CD4-positive, alpha-beta T cell treated with Interleukin-2 at 100 ng/mL for 4 hours (primary cell): ENCODE measurements at places on chromosomes 1 and 21.

GRCh38 chr1:234368320-234369032, 4.8 kb upstream of the COA6 start:
- peak; percentile 34 for DNase-seq

GRCh38 chr1:197213193-197213592, 54.9 kb upstream of the CRB1 start:
- no peak for DNase-seq

DNA sequence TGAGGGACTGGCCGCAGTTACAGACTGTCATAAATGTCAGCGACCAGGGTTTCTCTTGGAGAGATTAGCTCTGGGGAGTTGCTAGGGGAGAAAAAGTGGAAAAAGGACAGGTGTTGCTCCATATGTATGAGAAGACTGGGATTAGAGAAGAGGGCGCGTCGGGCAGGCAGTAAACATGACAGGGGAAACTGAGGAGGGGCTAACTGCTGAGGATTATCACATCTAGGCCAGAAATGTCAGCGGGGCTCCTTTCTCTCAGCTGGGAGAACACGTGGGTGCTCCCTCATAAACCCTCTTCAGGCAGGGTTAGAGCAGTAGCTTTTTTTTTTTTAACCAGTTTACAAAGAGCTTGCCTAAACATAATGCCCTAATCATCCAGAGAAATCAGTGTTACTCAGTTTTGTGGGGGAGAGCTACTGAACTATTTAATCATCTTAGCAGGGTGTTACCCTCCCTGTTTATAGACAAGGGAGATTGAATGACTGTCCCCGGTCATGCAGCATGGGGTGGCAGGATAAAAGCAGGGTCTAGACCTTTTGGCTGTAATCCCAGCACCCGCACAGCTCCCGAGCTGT, 35.2 kb downstream of the ELAPOR1 start:
- DNase-seq: no peak

DNA sequence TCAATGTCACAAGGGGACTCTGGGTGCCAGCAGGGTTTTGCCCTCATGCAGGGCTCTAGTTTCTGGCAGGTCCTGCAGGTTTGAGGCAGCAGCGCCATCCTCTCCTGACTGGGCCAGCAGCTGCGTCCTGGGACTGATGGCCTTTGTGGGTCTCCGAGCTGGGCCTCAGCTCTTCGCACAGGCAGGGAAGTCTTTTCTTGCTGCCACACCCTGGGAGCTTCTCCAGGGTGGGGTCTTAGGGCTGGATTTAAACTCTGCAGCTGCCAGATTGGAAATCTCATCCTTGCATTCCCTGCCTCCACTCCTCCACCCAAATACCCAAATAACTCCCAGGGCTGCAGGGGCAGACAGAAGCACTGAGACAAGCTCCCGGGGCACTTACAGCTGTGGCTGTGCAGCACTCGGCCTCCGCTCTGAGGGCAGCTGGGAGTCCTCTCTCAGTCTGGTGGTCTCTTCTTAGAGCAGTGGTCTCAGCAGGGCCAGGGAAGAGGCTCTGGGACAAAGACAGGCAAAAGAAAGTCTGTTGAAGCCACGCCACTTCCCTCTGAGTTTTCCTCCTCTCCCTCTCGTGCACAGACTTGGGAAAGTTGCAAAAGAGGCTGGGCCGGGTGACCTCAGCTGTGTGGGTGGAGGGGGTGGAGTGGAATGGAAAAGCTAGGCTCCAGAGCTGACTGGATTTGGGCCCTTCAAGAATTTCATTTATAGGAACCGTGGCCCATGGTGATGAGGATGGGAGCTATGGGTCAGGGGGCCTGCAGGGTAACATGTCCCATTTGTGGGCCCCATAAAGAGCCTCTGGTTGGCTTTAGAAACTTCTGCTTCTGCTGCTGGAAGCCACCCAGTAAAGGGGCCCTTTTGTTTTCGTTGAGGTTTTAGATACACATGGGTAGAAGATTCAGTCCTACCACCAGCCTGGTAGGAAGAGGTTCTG, at the start of gene RAB7B:
Gene RAB7B (minus strand): TSS at position 525 of the 931 bp plus-strand sequence. CDS start 9,260 bp downstream, outside the sequence.
- DNase-seq: no peak

DNA sequence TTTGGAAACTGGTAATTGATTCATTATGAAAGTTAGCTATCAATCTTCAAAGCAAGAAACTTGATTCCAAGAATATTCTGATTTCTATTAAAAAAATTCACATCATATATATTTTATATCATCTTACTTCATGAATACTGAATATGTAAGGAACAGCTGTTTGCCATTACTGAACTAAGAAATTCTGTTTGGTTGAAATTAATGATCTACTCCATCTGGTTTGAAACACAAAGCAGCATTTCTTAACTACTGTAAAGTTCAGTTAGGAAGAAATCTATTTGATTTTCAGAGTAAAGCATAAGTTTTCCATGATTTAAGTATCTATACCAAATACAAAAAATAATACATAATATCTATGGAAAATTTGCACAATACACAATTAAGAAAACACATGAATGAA, 66.0 kb upstream of the SCYL3 start:
- DNase-seq: no peak

DNA sequence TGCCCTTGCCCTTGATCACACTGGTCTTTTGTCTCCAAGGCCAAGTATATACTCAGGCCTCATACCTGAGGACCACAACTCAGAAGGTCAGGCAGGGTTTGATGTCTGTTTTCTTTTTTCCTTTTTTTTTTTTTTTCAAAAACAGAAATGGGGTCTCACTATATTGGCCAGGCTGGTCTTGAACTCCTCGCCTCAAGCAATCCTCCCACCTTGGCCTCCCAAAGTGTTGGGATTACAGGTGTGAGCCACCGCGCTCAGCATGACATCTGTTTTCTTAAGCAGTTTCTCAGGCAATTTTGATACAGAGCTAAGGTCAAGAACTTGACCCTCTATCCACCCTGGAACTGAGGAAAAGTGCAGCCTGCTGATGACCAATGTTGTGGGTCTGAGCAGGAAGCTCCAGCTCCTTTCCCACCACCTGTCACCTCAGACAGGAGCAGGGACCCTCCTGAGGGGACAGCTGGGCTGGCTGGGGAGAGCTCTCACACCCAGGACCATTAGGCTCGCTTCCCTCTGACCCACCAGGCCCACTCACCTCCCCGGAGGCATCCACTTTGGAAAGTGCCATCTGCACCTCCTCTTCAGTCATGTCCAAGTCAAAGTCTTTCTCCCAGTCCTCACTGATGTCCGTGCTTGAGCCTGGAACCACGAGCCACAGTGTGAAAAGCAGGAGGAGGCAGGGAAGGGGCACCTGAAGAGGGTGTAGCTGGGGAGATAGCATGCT, 5.7 kb downstream of the TSSK3 start:
- no peak for DNase-seq

DNA sequence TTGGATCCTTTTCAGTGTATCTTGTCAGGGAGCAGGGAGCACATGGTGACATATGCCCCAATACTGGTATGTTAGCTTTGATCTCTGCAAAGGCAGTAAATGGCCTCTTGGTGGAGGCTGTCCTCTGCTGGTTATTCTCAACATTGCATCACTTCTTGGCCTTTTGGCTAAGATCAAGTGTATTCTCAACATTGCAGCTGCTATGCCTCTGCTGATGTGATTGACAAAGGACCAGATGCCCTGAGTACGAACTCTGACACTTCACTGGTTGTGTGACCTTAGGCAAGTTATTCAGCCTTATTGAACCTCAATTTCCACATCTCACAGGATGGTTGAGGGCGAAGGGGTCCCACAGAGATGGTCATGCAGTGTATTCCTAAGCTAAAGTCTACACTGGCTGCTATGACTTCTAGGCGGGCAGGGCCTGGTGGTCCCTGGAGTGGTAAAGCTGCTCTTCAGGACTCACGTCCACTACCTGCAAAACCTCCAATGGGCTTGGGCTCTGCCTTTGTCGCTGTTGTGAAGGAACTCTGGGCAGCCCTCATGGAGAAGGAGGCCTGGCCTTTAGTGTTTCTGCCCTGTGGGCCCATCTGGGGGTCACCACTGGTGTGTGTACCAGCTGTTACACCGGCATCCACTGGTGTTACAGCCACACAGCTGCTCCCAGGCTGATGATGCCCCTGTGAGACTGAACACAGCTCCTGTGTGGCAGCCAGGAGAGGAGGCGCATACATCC, 64.8 kb downstream of the DNTTIP2 start:
- peak; percentile 58 for DNase-seq

GRCh38 chr1:180563026-180563827, 4.5 kb downstream of the OVAAL start:
- DNase-seq: no peak

- no peak for DNase-seq
These were observed 51.6 kb downstream of the PCBP3 start for GRCh38 chr21:45695086-45695485.
